ENCODE measurements at places on chromosomes 6 and 20. TPM values are rescaled to one million over a fixed set of nuclear protein-coding genes. Genes with fewer than 3 reads are reported as not detected.

GRCh38 chr20:63641146-63641791 lies 12.0 kb downstream of the STMN3 start:
- DNase-seq = peak; percentile 78

- no peak for DNase-seq
Measured at GRCh38 chr20:35286899-35287508, 2.4 kb upstream of the EIF6 start.

DNA sequence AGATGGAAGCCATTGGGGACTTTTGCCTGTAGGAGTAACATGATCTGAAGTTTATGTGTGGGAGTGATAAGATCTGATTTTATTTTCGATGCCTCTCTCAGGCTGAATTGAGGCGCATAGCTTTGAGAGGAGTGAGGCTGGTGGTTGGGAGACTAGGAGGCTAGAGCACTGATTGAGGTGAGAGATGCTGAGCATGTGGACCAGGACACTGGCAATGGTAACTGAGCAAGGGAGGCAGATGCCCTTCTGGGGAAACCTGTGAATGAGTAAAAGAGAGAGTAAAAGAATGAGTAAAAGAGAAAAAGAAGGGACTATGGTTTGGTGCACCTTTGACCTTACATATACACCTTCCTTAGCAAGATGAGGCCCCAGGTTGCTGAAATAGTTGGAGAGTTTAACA lies 3.0 kb downstream of the RRP36 start:
- DNase-seq = no peak

GRCh38 chr20:57593134-57593886 lies 26.9 kb downstream of the ZBP1 start:
- no peak for DNase-seq

GRCh38 chr6:65633501-65633900 lies 73.5 kb downstream of the EYS start:
- no peak for DNase-seq

Gene TCF15
- 6.4 TPM for total RNA-seq

Data from heart left ventricle (tissue), 16 donors.